ENCODE measurements at places on chromosomes 7 and 10. TPM values are rescaled to one million over a fixed set of nuclear protein-coding genes. Genes with fewer than 3 reads are reported as not detected.

DNA sequence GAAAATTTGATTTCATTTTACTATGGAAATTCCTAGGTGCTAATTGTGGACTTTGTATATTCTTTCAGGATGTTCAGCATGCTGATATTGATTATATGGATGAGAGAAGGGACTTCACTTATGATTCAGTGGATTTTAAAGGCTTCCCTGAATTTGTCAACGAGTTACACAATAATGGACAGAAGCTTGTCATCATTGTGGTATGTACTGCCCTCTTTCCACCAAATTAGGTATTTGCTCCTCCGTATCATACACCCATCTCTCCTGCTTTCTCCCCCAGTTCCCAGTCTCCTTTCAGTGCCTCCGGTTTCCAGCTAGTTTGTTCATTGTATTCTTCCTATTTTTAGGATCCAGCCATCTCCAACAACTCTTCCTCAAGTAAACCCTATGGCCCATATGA lies 34.6 kb downstream of the MGAM start:
- no peak for DNase-seq

- DNase-seq, result no peak
Measured at GRCh38 chr10:54402576-54402975, 398.5 kb downstream of the PCDH15 start.

GRCh38 chr7:37740398-37740797 lies 56.8 kb downstream of the GPR141 start:
- no peak for DNase-seq

GRCh38 chr7:22256541-22257096 lies 100.3 kb downstream of the RAPGEF5 start:
- no peak for DNase-seq

DNA sequence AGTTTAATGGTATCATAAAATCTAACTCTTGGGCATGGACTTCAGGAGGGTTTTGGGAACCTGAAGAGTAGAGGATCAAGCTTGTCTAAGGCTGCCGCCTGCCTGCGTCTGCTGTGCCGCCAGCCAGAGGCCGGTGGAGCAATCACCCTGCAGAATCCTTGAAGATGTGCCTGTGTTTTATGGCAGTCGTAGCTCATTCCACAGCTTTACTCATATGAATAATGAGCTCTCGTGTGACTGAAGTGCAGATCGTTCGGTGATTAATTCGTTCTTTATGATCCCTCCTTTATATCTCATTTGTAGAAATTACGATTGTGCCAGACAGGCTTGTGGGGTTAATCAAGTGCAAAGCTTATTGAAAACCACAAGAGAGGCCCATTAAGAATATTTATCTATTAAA lies 100.8 kb downstream of the ACTR3B start:
- no peak for DNase-seq

GRCh38 chr7:142750321-142750938 lies 1.2 kb downstream of the PRSS1 start:
- no peak for DNase-seq

DNA sequence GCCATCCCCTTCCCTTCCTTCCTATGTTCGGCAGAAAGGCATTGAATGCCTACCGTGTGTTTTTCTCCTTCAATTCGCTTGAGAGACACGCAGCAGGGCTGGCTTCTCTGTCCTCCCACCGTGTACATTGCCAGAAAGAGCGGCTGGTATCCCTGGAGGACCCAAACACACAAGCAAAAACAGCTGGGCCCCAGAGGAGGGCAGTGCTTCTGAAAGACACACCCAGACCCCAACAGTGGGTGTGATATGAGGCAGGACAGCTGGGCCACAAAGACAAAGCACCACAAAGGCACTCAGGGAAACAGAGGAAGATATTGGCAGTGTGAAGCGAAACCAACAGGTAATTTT lies 133.1 kb upstream of the SH2B2 start:
- no peak for DNase-seq

DNA sequence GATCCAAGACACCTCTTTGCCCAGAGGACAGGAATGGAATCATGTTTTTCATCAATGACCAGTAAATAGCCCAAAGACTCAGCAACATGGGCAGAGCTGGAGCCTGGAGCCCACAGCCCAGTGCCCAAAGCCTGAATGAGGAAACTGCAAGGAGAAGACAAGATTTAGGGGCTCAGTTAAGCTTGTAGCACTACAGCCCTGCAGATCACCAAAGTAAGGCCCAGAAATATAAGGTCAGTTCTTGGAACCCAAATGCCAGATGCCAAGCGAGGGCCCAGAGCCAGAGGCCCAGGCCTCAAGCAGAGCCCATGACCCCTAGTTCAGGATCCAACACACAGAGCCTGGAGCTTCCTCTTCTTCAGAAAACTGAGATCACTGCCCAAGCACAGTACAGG lies 32.4 kb downstream of the MBL2 start:
- no peak for DNase-seq

The PIK3CG gene
- not detected for polyA plus RNA-seq

The ADCYAP1R1 gene
- 0.02 TPM for polyA plus RNA-seq

The PRKG1 gene
- 11.6 TPM for polyA plus RNA-seq

The GNB2 gene
- polyA plus RNA-seq, result 172 TPM

DNA sequence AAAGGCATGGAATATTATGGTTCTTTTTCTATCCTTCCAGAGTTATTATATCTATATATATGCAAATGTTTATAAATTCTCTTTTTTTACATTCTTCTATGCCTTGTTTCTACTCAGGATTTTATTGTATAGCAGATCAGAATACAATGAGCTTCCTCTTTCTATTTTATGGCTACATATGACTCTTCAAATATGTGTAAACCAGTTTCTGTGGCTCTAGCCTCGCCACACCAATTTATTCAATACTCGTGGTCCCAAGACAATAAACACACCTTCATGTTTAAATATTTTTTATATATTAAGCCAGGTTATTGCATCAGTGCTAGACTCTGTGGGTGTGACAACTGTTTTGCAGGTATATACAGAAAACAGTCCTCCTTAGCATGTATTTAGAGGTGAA lies 237.5 kb upstream of the MKLN1 start:
- no peak for DNase-seq

- no peak for DNase-seq
Measured at GRCh38 chr10:132414402-132415016, 17.5 kb downstream of the PWWP2B start.
